ENCODE measurements at places on chromosomes 2 and 18.

GRCh38 chr18:55121397-55122170, 162.3 kb upstream of the CCDC68 start:
- H3K27ac ChIP-seq: no peak overlapping the region
- DNase-seq: no peak
- no peaks in the 10 kb centered on the region for H3K27me3 ChIP-seq
- no peak overlapping the region for H3K4me3 ChIP-seq
- no peaks in the 10 kb centered on the region for H3K36me3 ChIP-seq
- peaks cover 39% of the 10 kb centered on the region for H3K4me1 ChIP-seq

DNA sequence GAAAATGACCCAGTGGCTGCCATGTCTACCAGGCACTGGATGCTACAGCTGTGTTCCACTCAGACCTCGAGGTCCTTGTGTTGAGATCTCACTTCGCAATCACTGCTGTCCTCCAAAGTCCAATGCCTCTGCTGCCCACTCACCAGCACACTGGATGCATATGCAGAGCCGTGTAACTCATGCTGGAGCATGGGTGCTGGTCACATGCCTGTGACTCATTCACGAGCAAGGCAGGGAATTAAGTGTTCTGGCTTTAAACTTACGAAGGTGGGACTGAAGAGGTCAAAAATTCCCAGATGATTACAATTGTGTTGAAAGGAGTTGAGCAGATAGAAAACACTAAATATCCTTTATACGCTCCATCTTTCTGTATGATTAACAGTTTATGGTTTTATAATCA, 417.5 kb downstream of the NUP35 start:
- no peak for DNase-seq
- no peaks in the 10 kb centered on the region for H3K4me1 ChIP-seq
- no peak overlapping the region for H3K27ac ChIP-seq
- H3K36me3 ChIP-seq: no peaks in the 10 kb centered on the region
- no peak overlapping the region for H3K4me3 ChIP-seq
- H3K27me3 ChIP-seq: no peaks in the 10 kb centered on the region

- no peak overlapping the region for H3K4me3 ChIP-seq
- no peak overlapping the region for H3K27ac ChIP-seq
- DNase-seq: no peak
- H3K36me3 ChIP-seq: no peaks in the 10 kb centered on the region
- H3K27me3 ChIP-seq: peaks cover 19% of the 10 kb centered on the region
- no peaks in the 10 kb centered on the region for H3K4me1 ChIP-seq
These were observed 3.2 kb upstream of the AQP12B start for GRCh38 chr2:240685771-240686371.

DNA sequence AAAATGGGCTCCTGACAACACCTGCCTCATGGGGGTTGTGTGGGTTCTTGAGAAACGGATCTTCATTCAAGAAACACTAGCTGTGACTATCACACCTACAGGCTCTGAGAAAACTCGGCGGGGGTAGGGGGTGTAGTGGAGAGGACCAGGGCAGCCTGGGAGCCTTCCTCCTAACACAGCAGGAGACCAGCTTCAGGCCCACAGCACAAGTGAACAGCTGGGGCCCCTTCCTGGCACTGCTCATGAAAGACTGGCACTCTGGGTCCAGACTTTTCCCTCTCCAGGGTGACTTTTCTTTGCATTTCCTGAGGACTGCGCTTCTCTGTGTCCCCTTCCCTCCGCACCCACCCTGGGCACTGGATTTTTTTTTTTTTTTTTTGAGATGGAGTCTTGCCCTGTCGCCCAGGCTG, 7.2 kb upstream of the SEMA4C start:
- peaks cover 40% of the 10 kb centered on the region for H3K27me3 ChIP-seq
- no peak overlapping the region for H3K27ac ChIP-seq
- no peaks in the 10 kb centered on the region for H3K36me3 ChIP-seq
- H3K4me1 ChIP-seq: 0 out of 2 replicates have a peak, but pooled peaks cover 5% of the 10 kb centered on the region

DNA sequence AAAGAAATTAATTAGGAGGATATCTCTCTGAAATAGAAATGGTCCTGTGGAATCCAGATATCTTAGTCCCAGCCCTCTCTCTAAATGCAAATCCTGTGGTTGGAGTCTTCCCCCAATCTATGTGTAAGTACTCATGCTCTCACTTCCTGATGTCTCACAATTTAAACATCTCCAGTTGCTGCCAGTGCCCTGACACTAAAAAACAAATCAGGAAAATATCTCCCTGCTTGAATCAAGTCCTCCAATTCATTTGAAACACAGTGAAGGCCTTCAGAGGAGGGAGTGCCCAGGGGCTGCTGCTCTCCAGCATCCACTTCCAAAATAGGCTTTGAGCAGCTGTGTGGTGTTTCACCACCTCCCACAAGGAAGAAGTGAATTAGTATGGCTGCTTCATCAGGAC, 413.8 kb downstream of the RAD51AP2 start:
- H3K4me3 ChIP-seq: no peak overlapping the region
- peaks cover 9% of the 10 kb centered on the region for H3K36me3 ChIP-seq
- no peak overlapping the region for H3K27ac ChIP-seq

DNA sequence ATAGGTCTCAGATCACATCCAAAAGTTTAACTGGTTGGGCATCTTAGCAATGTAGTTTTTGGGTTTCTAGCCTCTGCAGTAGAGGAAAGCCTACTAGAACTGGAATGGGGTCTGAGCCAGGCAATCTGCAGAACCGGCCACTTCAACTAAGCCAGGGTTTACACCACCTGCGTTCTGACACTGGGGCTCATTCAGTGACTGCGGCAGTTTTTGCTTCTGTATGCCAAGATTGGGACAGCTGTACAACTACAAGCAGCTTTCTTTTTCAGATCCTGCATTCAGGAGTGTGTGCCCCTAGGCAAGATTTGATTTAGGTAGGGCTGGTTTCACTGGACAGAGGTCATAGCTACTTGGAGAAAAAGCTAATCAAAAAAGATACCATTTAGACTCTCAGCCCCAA, 43.7 kb upstream of the IGFBP5 start:
- no peak overlapping the region for H3K4me3 ChIP-seq
- no peak for DNase-seq
